GM20000 (cell line): ENCODE measurements at places on chromosomes 1 and 21.

DNA sequence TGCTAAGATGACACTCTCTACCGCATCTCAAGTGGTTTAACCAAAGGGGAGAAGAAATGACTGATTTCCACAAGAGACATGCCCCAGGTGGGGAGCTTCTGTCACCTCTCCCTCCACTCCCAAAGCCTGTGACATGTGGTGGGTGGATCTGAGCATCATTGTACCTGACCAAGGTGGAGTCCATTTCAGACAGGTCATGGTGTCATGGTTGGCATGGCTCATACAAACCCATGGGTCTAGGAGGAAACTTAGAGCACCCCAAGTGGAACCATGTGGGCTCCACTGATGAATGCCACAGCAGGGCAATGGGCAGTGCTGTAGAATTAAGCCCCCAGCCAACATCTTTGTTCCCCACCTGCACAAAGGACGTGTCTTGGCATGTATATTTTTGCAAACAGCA, 131.5 kb upstream of the EDN2 start:
- DNase-seq, result no peak

DNA sequence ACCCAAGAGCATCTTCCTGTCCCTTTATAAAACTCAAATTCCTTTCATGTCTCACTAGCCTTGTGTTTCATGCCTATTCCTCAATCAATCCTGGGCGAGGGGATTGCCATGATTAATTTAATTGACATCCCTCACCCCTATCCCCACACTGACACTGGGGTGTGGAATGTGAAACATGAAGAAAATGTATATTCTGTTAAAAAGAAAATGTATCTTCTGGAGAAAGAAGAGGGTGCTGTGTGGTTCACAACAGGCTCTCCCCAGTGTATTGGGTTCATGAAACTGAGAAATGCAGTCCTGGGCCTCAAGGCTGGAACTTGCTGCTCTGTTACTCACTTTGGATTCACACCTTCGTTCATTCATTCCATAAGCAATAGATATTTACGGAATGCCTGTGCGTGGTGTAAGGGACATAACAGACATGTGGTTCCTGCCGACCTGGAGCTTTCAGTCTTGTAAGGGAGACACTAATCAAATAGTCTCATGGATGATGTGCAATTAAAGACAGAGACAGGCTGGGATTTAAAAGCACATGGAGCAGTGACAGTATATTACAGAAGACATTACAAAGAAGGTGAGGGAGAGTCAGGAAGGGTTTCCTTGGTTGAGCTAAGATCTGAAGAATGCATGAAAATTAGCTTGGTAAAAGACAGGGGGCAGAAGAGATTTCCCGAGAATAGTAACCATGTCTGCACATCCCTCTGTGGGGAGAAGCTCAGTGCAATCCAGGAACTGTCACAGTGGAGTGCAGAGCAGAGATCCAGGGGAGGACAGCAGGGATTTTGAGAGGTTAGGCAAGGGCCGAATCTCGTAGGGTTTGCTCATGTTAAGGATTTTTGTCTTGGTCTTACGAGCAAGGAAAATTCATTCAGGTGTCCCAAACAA, 32.1 kb downstream of the SERTAD4 start:
- no peak for DNase-seq

DNA sequence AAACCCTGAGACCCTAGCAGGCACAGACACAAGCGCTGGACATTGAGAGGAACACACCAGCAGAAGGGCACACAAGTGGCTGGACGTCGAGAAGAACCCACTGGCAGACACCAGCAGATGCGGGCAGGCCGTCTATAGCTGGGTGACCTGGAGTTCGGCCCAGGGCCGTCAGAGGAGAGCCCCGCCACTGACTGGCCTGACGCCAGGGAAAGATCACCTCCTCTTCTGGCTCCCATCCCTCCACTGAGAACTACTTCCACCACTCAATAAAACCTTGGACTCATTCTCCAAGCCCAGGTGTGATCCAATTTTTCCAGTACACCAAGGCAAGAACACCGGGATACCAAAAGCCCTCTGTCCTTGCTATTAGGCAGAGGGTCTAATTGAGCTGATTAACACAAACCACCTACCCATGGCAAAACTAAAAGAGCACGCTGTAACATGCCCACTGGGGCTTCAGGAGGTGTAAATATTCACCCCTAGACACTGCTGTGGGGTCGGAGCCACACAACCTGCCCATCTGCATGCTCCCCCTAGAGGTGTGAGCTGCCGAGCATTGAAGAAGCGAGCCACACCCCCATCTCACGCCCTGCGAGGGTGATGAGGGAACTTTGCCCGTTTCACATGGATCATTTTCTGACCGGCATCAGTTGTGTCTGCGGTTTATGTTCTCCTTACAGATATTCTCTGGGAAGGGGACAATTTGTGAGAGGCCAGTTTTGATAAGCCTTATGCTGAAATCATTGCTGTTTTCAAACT, 104.8 kb downstream of the HLX start:
- DNase-seq, result no peak

- DNase-seq, result no peak
These were observed 139.6 kb downstream of the TOMM20 start for GRCh38 chr1:234989019-234989418.

- no peak for DNase-seq
These were observed 8.7 kb downstream of the UBIAD1 start for GRCh38 chr1:11281518-11282331.

DNA sequence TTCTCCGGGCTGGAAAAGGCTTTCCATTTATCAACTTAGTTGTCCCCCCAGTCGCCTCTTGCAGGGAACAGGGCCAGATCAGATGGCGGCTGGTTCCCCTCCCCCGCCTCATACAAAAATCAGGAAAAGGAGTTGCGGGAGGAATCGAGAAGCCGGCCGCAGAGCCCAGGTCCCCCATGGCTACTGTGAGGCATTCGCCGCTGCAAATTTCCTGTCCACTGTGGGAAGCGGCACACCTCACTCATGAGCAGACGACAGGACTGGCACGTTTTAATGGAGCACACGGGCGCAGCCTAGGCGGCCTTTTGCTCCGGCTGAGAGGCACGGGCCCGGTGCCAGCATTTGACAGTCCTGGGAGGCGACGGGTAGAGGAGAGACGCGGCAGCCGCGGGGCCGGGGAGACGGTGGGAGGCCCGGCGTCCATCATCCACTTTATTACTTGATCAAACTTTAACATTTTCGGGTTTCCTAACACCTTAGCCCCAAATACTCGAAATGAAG, 1.1 kb downstream of the GNG4 start:
- no peak for DNase-seq

GRCh38 chr1:211551638-211552460, 27.1 kb downstream of the SLC30A1 start:
- no peak for DNase-seq

DNA sequence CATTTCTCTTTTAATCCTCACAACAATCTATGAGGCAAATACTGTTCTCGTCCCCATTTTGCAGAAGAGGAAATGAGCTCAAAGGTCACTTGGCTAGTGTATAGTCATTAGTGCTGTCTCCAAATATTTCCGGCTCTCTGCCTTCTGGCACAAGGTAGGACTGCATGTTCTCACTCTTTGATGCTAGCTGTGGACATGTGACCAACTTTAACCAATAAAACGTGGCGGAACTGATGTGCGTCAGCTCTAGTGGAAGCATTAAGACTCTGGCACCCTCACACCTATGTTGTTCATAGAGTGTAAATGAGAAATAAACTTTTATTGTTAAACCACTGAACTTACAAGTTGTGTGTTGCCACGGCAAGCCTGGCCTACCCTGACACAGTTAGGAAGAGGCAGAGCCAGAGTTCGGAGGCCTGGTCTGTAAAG, 5.0 kb upstream of the KIF21B start:
- DNase-seq, result no peak

DNA sequence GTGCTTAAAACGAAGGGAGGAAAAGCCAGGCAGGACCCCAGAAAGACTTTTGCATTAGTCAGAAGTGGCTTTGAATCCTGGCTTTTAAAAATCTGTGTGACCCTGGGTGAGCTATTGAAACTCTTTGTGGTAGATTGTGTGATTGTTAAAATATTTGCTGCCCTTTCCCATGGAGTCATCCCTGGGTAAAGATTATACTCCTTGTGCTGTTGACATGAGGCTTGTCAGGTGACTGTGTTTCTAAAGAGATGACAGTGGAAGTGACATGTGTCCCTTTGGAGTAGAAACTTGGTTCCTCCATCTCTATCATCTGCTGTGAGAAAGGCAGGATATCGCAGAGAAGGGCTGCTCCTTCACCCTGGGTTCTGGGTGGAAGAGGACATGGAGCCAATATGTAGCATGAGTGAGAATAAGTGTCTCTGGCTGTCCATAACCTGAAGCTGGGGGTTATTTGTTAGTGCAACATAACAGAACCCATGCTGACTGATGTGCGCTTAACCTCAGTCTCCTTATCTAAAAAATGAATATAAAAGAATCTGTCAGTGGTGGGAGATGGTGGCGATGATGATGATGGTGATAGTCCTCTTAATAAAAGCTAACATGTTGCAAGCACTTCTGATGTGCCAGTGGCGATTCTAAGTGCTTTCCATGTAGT, 187.6 kb downstream of the RHOU start:
- DNase-seq, result no peak

GRCh38 chr1:204191456-204191855, 4.8 kb downstream of the KISS1 start:
- no peak for DNase-seq

DNA sequence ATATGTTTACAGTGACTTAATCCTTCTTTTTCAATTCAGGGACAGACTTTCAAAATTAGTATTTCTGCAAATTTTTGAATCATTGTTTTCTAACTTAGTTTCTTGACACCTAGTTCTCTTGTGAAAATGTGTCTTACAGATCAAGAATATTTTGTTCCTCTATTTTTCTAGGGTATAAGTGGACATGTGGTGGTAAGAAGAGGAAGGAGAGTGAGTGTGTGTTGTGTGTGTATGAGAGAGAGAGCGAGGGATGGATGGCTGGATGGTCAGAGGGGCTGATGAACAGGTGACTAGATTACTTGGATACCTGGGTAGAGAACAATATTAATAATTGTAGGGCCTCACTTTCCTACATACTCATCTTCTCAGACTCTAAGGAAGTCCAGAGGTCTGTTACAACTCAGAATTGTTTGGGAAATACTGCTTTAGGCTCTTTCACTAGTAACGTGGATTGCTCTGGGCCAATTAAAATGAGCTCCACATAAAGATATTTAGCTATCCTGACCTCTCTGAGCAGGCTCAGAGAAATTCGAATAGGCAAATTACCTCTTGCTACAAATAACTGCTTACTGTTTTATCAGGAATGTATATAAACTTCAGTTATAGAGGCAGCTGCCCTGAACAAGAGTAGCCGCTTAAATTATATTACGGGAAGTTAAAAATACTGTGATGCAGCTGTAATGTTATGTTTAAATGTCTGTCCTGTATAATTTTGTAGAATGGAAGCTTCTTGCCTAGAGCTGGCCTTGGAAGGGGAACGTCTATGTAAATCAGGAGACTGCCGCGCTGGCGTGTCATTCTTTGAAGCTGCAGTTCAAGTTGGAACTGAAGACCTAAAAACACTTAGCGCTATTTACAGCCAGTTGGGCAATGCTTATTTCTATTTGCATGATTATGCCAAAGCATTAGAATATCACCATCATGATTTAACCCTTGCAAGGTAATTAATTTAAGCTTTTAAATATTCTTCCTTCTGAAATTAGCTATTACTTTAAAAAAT, 19.7 kb downstream of the GPSM2 start:
- no peak for DNase-seq

DNA sequence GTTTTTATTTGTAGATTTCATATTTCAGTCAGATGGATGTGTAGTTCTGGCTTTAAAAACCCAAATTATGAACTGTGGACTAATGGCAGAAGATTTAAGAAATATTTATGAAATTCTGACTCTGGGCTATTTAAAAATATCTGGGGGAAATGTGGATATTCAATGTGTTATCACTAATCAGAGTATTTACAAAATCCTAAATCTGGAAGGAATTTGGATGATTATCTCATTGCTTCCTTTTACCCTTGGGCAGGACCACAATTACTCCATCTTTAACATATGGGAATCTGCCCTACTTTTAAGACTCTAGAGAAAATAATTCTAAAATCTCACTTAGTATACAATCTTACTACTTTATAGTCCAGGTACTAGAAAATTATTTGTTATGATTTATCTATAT, 203.2 kb downstream of the PDE4B start:
- no peak for DNase-seq

DNA sequence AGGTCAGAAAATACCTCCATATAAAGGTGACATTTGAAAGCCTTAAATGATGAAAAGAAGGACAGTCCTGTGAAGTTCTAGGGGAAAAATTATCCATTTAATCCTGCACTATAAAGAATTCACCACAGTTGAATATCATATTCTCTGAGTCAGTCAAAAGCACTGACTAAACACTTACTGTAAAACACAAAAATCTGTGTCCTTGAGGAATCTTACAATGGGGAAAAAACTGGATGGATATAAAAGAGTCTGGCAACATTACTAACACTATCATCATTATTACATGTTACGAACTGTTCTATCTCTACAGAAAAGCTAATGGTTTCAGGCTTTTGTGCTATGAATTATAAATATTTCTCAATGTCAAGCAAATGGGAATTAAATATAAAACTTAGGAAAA, 42.4 kb upstream of the HP1BP3 start:
- no peak for DNase-seq

GRCh38 chr1:48947761-48948537, 171.3 kb upstream of the BEND5 start:
- no peak for DNase-seq

DNA sequence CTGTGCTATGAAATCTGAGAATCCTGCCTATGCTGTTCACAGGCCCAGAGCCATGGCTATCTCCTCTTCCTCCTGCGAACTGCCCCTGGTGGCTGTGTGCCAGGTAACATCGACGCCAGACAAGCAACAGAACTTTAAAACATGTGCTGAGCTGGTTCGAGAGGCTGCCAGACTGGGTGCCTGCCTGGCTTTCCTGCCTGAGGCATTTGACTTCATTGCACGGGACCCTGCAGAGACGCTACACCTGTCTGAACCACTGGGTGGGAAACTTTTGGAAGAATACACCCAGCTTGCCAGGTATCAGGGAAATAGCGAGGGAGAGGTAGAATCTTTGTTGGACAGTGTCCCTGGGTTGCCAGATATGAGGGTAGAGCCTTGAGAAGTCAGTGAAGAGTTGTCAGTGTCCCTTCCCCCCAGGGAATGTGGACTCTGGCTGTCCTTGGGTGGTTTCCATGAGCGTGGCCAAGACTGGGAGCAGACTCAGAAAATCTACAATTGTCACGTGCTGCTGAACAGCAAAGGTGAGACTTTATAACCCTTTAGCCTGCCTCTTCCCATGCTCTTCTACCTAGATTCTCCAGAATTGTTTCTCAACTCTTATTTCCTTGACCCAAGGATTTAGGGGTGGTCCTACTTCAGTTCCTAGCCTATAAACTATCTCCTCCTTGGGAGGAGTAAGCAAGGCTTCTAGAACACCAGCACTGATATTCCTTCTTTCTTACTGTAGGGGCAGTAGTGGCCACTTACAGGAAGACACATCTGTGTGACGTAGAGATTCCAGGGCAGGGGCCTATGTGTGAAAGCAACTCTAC, 1.4 kb downstream of the NIT1 start:
- peak; percentile 78 for DNase-seq

DNA sequence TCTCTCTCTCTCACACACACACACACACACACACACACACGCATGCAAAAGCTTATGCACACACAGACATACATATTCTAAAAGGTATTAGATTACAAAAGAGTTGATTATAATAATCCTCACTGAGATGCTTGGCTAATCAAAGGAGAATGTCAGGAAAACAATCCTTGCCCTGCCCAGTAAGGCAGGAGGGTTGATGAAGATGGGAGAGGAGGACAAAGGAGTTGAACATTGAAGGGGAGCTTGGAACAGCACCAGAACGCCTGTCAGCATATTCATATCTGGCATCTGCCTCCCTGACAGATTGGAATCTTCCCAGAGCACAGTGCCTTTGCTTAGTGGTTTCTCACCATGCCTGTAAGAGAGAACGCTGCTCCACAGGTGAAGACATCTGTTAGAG, 68.6 kb upstream of the PALMD start:
- DNase-seq, result no peak
